D341Med (cell line): ENCODE measurements at places on chromosomes 1 and 21.

GRCh38 chr1:95850763-95851162, 616.8 kb downstream of the RWDD3 start:
- DNase-seq: no peak

DNA sequence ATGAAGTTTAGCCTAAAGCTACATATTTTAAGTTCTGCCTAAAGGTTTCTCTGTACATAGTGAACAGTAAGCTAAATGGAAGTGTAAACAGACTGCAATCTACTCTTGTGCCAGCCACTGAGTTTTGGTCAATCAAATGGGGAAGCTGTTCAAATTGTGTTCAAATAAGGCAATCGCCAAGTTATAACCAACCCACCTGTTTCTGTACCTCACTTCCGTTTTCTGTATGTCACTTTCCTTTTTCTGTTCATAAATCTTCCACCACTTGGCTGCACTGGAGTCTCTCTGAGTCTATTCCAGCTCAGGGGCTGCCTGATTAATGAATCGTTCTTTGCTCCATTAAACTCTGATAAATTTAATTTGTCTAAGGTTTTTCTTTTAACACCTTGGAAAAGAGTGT, 10.8 kb upstream of the THEM4 start:
- no peak for DNase-seq

DNA sequence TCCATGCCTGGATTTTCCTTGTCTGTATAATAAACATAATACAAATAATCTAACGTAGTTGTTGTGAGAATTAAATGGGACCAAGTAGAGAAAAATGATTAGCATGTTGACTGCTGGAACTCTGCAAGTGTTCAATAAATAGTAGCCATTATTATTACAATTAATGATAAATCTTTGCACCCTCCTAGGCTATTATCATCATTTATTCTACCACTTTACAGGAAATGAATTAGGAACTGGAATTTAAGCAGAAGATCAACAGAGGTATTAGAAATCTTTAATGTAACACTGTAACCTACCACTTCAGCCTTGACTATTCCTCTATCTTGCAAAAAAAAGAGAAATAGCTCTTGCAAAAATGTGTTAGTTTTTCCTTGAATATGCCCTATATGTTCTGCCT, 61.9 kb upstream of the TTC39A start:
- no peak for DNase-seq

GRCh38 chr21:40422896-40423635, 423.9 kb downstream of the DSCAM start:
- DNase-seq: no peak

DNA sequence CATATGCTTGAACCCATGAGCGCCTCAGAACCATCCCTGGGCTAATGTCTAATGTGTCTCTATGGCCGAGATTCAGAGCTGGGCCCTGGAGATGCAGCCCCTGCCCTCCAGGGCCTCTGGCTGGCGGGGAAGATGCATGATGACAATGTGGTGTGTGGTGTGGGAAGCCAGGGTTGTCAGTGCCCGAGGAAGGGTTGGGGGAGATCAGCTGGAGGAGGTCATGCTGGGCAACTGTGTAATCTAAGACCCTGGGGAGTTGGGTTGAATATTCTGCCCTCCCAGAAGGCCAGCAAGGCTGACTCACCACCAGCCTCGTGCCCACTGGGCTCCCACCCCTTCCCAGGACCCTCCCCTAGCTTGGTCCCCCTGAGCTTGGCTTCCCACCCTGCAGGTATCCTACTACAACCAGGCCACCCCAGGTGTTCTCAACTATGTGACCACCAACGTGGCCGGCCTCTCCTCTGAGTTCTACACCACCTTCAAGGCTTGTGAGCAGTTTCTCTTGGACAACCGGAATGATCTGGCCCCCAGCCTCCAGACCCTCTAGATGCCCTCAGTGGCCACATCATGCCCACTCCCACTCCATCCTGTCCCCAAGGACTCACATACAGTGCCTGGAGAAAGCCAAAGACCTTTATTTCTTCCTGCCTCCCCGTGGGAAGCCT, 14.6 kb downstream of the FAM151A start:
- DNase-seq: peak; percentile 3

DNA sequence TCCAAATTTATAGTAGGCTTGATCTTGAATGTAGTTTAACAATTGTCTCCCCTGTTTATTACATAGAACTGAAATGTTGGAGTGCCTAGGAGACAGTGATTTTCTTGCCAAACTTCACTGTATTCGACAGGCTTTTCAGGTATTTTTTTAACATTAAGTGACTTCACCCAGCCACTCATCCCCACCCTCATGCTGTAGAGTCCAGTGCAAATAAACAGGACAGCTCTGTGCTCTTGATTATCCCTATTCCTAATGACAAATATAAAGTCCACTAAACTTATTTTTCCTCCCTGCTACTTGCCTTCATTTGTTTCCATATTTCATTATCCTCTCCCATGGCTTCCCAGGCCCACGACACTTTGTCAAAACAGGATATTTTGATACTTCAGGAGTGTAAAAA, 29.2 kb upstream of the NEXN start:
- no peak for DNase-seq

DNA sequence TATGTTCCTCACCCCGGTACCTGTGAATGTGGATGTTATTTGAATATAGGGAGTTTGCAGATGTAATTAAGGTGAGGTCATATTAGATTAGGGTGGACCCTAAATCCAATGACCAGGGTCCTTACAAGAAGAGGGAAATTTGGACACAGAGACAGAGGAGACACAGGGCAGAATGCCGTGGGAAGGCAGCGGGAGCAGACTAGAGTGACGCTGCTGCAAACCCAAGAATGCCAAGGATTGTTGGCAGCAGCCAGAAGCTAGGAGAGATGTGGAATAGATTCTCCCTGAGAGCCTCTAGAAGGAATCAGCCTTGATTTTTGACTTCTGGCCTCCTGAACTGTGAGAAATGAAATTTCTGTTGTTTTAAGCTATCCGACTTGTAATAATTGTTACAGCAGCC, 53.6 kb downstream of the SPATA46 start:
- no peak for DNase-seq

DNA sequence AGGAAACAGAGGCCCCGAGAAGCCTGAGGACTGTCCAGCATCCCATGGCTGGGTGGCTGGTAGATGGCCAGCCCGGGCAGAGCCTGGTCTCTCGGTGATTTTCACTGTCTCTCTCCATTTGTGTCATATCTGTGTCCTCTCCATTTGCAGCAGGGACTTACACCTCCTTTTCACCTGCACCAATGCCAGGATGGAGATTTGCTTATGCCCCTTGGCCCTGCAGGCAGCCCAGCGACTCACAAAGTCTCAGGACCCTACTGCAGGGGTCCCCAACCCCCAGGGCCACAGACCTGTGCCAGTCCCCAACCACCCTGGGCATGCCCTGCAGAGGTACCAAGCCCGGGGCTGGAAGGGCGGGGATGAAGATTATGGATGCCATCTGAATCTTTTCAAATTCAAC, 201.6 kb downstream of the RHOU start:
- DNase-seq: no peak

- no peak for DNase-seq
Observed at GRCh38 chr1:27122652-27123051, 32.3 kb downstream of the SLC9A1 start.

GRCh38 chr1:154962156-154962749, 671 bp upstream of the PYGO2 start:
- no peak for DNase-seq

DNA sequence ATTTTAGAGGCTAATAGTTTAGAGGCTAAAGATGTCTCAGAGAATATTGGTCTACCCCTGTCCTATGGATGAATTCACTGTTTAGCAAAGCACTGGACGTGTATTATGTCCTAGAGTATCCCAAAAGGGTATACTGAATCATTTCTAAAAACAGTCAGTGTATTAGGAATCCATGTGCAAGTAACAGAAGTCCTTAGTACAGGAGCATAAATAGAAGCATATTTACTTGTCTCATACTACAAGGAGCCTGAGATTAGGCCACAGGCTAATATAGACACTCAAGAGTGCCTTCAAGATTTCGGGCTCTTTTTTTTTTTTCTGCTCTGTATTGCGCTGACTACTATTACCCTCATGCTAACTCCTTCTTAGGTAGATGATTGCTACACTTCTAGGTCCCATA, 518.9 kb downstream of the USP25 start:
- no peak for DNase-seq
